ENCODE measurements at places on chromosomes 3 and 15. TPM values are rescaled to one million over a fixed set of nuclear protein-coding genes. Genes with fewer than 3 reads are reported as not detected.

DNA sequence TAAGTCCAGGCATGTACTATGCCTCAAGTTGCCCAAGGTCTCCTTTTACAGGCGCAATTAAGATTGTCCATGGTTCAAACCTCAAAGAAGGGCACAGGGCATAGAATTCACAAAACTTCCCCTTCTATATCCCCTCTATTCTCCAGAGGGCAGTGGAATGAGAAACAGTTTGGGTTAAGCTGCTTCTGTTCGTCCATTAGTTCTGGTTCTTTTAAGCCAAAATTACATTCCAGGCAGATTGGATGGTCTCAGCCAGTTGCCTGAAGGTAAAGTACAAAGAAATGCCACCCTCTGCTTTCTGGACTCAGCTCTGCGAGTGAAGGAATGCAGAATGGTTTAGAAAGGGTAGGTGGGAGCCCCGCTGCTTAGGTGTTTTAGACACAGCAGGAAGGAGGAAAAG lies 200.7 kb downstream of the GREM1 start:
- DNase-seq, result no peak

DNA sequence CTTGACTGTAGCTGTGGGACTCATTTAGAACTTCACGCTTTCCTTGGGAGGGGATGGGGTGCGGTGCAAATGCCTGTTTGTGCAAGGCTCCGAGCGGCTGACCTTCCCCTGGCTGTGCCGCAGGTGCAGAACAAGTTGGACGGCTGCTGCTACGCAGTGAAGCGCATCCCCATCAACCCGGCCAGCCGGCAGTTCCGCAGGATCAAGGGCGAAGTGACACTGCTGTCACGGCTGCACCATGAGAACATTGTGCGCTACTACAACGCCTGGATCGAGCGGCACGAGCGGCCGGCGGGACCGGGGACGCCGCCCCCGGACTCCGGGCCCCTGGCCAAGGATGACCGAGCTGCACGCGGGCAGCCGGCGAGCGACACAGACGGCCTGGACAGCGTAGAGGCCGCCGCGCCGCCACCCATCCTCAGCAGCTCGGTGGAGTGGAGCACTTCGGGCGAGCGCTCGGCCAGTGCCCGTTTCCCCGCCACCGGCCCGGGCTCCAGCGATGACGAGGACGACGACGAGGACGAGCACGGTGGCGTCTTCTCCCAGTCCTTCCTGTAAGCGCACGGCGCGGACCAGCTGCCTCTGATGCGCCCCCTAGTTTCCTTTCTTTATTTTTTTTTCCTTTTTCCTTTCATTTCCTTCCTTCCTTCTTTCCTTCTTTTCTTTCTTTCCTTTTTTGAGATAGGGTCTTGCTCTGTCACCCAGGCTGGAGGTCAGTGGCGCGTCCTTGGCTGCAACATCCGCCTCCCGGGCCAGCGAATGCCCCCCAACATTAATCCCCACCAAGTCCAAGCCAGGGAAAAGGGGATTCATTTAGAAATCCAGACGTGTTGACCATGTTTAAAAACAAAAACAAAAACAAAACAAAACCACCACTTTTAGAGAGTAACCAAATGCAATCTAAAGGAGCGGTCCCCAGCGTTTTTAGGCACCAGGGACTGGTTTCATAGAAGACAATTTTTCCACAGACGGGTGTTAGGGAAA lies 42.7 kb downstream of the EIF2AK4 start:
- DNase-seq, result peak; percentile 85

- no peak for DNase-seq
These were observed 13.7 kb upstream of the SLTM start for GRCh38 chr15:58947179-58947578.

Gene HYKK
- 5.8 TPM for total RNA-seq

DNA sequence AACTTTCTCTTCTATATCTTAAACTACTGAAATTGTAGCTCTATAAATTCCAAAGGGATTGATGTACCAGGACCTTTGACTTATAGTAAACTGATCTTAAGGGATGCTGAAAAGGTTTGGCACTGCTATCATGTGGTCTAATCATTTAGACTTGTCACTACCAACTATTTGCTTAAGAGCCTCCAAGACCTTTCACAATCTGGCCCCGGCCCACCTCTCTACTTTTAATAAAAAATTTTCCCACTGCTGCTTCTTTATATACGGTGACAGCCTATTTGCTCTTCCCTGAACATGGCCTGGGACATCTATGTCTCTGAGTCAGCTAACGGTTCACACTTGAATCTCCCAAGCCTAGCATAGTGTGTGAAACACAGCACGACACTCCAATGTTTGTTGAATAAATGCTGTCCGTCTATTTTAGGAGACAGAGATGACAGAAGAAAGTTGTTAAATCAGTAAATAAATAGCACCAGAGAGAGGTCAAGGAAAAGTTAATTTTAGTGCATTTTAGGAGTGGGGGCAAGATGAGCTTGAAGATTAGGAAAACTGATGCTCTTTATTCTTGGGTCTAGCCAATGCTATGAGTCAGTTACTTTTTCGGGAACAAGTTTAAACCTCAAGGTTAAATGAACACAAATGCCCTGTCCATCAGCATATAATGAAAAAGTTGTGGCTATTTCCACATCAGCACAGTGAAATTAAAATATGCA lies 212.9 kb downstream of the TIGIT start:
- no peak for DNase-seq

Gene SCN5A
- total RNA-seq, result 0.72 TPM

DNA sequence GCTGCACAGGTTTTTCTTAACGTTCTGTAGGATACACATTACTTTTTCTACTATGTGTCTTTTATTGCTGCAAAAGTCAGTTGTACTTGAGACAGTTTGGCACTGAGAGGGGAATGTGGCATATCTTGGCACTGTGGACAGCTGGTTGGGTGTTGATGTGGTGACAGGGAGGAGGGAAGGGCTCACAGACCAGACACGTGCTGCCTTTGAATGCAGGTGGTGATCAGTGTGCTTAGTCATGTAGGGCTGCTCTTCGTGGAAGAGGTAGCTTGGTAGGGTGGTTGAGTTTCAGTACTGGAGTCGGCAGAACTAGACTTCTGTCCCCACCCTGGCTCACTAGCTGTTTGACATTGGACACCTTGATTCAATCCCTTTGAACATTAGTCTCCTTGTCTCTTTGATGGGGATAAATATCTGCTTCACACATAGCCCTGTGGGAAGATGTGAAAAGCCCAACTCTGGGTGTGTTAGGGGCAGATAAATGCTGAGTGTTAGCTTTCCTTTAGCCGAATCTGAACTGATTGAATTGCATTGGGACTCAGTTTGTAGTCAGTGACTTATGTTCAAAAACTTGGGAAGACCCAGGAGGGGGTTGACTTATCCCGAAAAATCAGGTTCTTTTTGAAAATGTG lies 108.4 kb downstream of the PTPRG start:
- no peak for DNase-seq

DNA sequence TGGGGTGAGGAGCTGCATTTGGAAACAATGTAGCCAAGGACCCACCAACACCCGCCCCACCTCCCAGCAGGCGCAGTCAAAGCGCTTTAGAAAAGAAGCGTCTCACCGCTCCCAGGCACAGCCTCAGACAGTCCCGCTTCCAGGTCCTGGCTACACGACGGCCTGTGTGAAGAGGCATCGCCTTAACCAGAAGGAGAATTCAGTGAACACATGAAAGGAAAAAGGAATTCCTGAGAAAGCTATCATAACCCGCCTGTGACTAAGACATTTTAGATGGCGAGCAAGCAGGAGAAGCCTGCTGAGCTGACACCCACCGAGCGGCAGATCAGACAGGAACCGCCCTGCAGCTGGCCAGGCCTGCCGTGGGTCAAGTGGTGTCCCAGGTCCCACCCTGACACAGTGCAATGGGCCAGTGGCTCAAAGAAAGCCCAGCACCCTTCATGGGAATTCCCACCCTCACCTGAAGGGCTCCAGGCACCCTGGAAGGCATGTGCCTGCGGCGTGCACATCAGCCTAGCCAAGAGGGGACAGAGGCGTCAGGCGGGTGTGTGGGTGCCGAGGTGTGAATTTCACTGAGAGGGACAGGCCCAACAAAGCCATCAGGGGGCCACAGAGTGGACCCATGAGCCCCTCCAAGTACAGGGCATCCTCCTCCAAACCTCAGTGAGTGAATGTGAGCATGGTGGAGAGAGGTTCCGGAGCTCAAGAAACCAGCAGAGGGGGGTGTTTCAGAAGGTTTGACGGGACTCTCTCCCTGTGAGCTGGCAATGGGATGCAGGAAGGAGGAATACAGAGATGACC lies 144.8 kb downstream of the NSMCE3 start:
- no peak for DNase-seq

Gene SLC6A20
- 35.2 TPM for total RNA-seq

GRCh38 chr3:66392512-66392911 lies 108.3 kb downstream of the LRIG1 start:
- DNase-seq, result no peak

- DNase-seq, result peak; percentile 61
These were observed 417.0 kb downstream of the ROBO2 start for GRCh38 chr3:77456906-77457305.

DNA sequence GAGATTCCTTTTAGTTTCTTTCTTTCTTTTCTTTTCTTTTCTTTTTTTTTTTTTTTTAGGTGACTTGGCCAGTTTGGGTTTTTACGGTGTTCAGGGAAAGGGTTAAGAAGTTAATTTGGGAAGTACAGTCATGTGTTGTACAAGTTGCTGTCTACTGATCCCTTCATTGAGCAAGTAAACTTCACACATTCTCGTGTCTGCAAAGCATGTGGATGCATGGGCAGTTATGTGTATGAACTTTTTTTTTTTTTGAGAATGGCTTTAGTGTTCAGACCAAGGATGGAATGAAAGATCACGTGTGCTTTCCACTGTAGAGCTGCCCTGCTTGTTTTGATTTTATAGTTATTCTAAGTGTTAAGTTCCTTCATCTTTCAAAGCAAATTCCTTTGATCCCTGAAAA lies 132.3 kb downstream of the PGPEP1L start:
- DNase-seq, result no peak

- no peak for DNase-seq
These were observed 8.7 kb upstream of the MBNL1 start for GRCh38 chr3:152260026-152260425.

- no peak for DNase-seq
These were observed 6.9 kb downstream of the NEK11 start for GRCh38 chr3:131033480-131034080.
